ENCODE measurements at places on chromosomes 1 and 21. TPM values are rescaled to one million over a fixed set of nuclear protein-coding genes. Genes with fewer than 3 reads are reported as not detected.

The NGF gene
- 6.9 TPM for polyA plus RNA-seq

GRCh38 chr1:183872403-183872802 lies 67.5 kb downstream of the RGL1 start:
- no peak for DNase-seq

DNA sequence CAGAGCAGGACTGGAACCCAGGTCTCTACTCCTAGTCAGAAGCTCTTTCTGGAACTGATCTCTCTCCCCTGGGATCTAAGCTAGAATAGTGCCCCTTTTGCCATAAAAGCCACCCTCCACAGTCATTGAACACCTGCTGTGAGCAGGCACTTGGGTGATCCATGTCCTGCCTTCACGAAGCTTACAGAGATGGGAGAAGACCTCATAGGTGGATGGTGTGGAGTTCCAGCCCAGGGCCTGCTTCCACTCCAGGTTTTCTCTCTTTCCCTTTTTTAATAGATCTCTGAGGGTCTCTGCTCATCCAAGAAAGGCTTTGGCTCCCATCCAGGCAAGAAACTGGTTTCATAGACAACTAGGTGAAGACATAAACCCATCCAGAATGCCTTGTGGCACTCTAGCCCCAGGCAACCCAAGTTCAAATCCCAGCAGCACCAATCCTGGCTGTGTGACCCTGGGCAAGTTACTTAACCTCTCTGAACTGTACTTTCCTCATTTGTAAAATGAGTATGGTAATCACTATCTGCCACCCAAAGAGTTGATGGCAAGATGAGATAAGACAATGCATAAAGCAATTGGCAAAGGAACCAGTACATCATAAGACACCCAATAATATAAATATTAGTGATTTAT lies 46.4 kb upstream of the TMEM51 start:
- no peak for DNase-seq

- no peak for DNase-seq
Observed at GRCh38 chr21:26965907-26966581, 844 bp downstream of the ADAMTS5 start.

- peak; percentile 72 for DNase-seq
Observed at GRCh38 chr1:228734881-228735801, at the start of gene RHOU. Gene RHOU (plus strand): TSS chr1:228735479. CDS start chr1:228735743, 264 bp downstream.

- DNase-seq = no peak
Observed at GRCh38 chr1:25702101-25702775, 85.6 kb downstream of the MAN1C1 start.

DNA sequence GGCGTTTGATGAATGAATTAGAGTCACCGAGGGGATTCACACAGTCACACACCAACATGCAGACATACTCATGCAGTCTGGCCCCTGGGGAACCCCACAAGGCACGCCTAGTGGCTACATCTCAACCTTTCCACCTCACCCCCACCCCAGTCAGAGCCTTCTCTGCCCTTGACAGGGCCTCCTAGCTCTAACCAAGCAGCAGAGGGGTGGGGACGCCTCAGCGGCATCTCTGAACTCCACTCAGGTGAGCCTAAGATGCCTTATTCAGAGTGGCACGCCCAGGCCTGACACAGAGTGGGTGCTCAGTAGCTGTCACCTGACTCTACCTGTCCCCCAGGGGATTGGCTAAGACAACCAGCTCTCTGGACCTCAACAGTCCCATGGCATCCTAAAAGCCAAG lies 3.7 kb upstream of the SDC3 start:
- peak; percentile 24 for DNase-seq
